Sigmoid colon (tissue), 7 donors: ENCODE measurements at places on chromosomes 2 and 18. TPM values are rescaled to one million over a fixed set of nuclear protein-coding genes. Genes with fewer than 3 reads are reported as not detected.

The RNU2-63P gene
- total RNA-seq, result not detected

GRCh38 chr2:63048367-63049171, 2.1 kb upstream of the OTX1 start:
- H3K27me3 ChIP-seq, result peaks cover 58% of the 10 kb centered on the region
- H3K36me3 ChIP-seq, result no peaks in the 10 kb centered on the region
- H3K4me1 ChIP-seq, result peaks cover 33% of the 10 kb centered on the region
- no peak for DNase-seq
- H3K4me3 ChIP-seq, result no peak overlapping the region

The IL1RN gene
- total RNA-seq, result 1.6 TPM

- H3K4me1 ChIP-seq, result peaks cover 17% of the 10 kb centered on the region
- no peak overlapping the region for H3K27ac ChIP-seq
- no peak overlapping the region for H3K4me3 ChIP-seq
Observed at GRCh38 chr2:62996534-62997186, 54.0 kb upstream of the OTX1 start.

DNA sequence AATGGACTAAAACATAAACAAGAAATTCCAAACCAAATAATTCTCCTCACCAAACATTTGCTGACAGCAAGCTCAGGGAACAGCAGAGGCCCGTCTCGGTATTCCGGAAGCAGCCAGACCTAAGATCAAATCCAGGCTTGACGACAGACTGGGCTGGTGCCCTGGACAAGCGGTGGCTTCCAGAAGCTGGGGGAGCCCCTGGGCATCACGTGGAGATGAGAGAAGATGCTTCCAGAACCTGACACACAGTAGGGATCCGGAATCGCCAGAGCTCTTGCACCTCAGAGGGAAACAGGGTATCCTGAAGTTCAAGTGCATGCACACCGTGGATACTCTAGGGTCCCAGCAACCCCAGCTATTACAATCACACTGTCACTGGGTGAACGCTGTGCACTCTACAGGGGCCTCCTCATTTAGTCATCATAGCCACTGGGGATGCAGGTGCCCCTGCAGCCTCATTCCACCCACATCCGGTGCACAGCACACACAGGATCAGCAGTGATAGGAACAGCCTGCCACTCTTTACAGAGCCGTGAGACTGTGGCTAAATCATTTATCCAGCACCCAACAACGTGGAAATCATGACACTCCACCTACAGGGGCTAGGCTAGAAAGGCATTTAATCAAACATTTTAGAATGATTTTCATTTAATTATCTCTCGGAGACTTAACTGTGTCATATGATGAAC, 102.6 kb downstream of the HDAC4 start:
- peak overlapping the region; percentile 96 for H3K27ac ChIP-seq
- no peaks in the 10 kb centered on the region for H3K4me1 ChIP-seq
- no peaks in the 10 kb centered on the region for H3K27me3 ChIP-seq
- peak; percentile 71 for DNase-seq
- no peak overlapping the region for H3K4me3 ChIP-seq

- no peaks in the 10 kb centered on the region for H3K36me3 ChIP-seq
- peak overlapping the region; percentile 76 for H3K27ac ChIP-seq
- H3K4me1 ChIP-seq, result peaks cover 54% of the 10 kb centered on the region
- H3K4me3 ChIP-seq, result no peak overlapping the region
Observed at GRCh38 chr18:59516356-59517155, 157.5 kb upstream of the LMAN1 start.

DNA sequence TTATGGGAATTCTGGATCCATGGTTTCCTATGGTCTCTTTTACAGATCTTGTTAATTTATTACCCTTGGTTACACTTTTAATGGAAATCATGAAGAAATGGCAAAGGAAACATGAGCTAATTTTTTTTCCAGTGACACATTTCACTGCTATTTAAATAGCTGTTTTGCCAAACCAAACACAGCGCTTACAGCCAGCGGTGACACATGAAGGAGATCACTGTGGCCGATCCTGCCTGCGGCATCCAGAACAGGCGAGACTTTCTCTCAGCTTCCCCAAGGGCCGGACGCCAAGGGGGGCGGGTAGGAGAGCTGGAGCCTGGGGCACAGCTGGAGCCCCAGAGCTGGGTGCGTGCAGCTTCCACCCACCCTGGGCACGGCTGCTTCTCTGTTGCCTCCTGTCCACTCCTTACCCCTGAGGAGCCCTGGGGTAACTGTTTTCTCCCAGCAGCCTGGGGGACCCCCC, 81.4 kb upstream of the PKDCC start:
- no peaks in the 10 kb centered on the region for H3K36me3 ChIP-seq
- no peak overlapping the region for H3K4me3 ChIP-seq
- peaks cover 4% of the 10 kb centered on the region for H3K4me1 ChIP-seq
- peak overlapping the region; percentile 84 for H3K27ac ChIP-seq
- peak; percentile 92 for DNase-seq

GRCh38 chr2:18630941-18631340, 41.6 kb upstream of the NT5C1B start:
- no peaks in the 10 kb centered on the region for H3K4me1 ChIP-seq
- no peak overlapping the region for H3K4me3 ChIP-seq
- no peak overlapping the region for H3K27ac ChIP-seq
- H3K27me3 ChIP-seq, result no peaks in the 10 kb centered on the region
- no peak for DNase-seq

DNA sequence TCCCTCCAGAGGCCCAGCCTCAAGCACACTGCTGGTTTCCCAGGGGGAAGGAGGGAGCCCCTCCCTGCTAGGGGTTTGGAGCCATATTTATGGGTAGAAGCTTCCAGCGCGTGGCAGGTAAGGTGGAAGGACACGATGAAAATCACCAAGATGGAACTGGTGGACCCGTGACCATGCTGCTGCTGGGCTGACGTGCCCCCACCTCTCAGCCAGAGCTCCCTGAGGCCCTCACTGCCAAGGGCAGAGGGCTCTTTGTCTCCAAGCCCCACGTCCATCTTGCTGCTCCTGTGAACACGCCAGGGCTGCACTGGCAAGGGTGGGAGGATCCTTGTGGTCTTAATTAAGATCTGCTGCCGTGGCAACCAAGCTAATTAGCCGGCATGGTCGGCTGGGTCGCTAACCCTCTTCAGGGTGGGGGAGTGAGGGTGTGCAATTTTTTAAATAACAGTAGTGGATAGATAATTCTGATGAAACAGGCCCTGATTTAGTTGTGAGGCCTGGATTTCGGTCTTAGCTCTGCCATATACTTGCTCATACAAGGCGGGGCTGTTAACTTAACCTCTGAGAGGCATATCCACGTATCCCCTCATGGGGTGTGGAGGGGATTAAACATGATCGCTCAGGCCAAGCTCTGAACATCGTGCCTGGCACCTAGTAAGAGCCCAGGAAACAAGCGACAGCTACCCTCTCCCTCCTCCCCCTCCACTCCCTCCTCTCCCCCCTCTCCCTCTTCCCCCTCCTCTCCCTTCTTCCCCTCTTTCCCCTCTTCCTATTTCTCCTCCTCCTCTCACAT, 232.8 kb downstream of the CELF4 start:
- no peaks in the 10 kb centered on the region for H3K27me3 ChIP-seq
- no peaks in the 10 kb centered on the region for H3K36me3 ChIP-seq
- no peak overlapping the region for H3K4me3 ChIP-seq
- no peak for DNase-seq
- no peak overlapping the region for H3K27ac ChIP-seq
- no peaks in the 10 kb centered on the region for H3K4me1 ChIP-seq

- no peaks in the 10 kb centered on the region for H3K36me3 ChIP-seq
- H3K4me1 ChIP-seq, result peaks cover 14% of the 10 kb centered on the region
- peaks cover 24% of the 10 kb centered on the region for H3K27me3 ChIP-seq
Observed at GRCh38 chr2:172739661-172740266, 4.1 kb downstream of the RAPGEF4 start.

- H3K36me3 ChIP-seq, result peaks cover 95% of the 10 kb centered on the region
- no peaks in the 10 kb centered on the region for H3K4me1 ChIP-seq
- H3K4me3 ChIP-seq, result no peak overlapping the region
- no peak for DNase-seq
Observed at GRCh38 chr2:201157694-201158093, 25.2 kb upstream of the CASP10 start.

DNA sequence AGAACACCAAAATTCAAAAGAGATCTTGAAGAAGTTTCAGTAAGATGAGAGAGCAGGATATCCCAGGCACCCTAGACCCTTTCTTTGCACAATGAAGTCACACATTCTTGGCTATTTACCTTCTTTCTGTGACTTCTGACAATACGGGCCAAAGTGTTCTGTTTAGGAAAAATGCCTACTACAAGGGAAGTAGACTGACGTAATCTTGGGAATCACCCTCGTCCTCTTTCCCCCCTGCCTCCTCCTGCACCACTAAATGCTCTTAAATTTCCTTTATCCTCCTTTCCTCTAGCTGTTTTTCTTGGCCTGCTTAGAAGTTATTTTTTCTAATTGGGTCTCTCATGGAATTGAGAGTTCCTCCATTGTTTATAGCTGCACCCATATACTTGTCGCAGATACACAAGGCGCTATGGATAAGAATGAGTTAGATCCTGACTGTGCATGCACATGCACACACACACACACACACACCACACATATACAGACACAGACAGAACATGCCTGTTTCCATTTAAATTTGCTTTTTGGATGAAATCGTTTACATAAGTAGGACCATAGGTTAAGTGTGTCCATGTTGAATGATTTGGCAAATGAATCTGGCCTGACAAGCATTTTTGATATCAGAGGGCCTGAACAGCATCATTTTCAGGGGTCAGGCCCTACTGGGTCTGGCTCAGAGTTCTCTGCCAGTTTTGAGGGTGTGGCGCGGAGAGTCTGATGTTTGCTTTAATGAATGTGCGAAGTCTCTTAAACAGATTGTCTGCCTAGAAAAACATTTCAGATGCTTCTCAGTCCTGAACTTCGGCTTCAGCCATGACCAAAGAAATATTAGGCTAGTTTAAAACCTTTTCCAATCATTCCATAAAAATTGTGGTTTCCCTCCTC, 131.9 kb upstream of the NT5C1B start:
- H3K27me3 ChIP-seq, result no peaks in the 10 kb centered on the region
- DNase-seq, result no peak
- no peak overlapping the region for H3K27ac ChIP-seq
- H3K4me3 ChIP-seq, result no peak overlapping the region
- H3K36me3 ChIP-seq, result no peaks in the 10 kb centered on the region

- H3K36me3 ChIP-seq, result no peaks in the 10 kb centered on the region
- no peak overlapping the region for H3K4me3 ChIP-seq
- peaks cover 21% of the 10 kb centered on the region for H3K4me1 ChIP-seq
- no peaks in the 10 kb centered on the region for H3K27me3 ChIP-seq
- no peak overlapping the region for H3K27ac ChIP-seq
- no peak for DNase-seq
Observed at GRCh38 chr2:23788100-23788499, 138.8 kb downstream of the ATAD2B start.

DNA sequence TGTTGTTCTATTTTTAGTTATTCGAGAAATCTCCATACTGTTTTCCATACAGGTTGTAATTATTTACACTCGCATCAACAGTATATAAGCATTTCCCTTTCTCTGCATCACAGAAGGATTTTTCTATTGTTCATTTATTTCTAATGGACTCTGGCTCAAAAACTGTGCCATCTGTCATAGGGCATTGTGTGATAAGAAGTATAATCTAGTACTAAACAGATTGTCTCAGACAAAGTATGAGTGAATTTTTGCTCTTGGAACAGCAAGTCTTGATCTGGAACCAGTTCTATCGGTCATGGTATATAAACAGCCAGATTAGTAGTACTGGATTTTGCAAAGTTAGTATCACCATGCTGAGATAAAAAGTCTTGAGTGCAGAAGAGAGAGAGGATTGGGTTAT, 145.8 kb downstream of the KIAA1328 start:
- no peak overlapping the region for H3K27ac ChIP-seq
- no peak for DNase-seq
- no peaks in the 10 kb centered on the region for H3K27me3 ChIP-seq

The CD207 gene
- not detected for total RNA-seq

DNA sequence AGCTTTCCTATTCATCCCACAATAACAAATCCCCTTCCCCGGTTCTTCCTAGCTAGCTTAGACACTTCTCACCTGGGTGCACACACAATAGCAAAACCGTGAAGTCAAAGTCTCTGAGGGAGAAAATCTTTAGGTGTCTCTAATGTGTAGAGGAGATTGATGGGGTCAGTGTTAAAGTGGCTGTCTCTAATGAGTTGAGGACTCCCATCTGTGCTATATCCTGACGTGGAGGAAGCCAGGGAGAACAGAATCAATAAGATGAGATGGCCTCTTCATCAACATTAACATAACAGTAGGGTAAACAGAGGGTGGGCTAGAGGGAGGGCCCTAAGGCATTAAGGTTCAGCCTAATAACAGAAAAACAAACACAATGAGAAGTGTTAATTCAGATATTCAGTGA, 120.4 kb downstream of the SLC5A7 start:
- H3K36me3 ChIP-seq, result no peaks in the 10 kb centered on the region
- no peaks in the 10 kb centered on the region for H3K4me1 ChIP-seq
- no peak overlapping the region for H3K4me3 ChIP-seq
- DNase-seq, result no peak

The CCDC148 gene
- total RNA-seq, result not detected

DNA sequence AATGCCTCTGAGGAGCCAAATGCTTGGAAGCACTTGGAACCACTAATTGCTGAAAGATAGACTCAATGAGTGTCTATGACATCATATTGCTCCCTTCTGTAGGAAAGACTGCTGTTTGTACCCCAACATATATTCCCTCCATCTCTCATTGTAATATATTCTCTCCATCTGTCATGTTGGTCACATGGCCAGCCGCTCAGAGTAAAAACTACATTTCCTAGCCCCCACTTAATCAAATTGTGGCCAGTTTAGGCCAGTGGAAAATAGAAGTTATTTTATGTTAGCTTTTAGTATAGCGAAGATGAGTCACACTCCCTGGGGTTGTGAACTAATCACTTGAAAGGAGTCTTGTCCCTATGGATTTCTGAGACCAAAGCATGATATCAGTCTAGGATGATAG, 160.2 kb downstream of the HNMT start:
- no peak overlapping the region for H3K4me3 ChIP-seq
- H3K4me1 ChIP-seq, result no peaks in the 10 kb centered on the region
- no peaks in the 10 kb centered on the region for H3K36me3 ChIP-seq
- no peak for DNase-seq

DNA sequence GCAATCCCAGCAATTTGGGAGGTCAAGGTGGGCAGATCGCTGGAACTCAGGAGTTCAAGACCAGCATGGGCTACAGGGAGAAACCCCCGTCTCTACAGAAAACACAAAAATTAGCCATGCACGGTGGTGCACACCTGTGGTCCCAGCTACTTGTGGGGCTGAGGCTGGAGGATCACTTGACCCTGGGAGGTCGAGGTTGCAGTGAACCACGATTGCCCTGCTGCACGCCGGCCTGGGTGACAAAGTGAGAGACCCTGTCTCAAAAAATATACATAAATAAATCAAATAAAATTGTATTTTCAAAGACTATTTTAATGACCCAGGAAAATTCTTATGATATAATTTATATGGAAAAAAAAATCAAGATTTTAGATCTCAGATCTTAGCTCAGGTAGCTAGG, 191.5 kb downstream of the ZFP36L2 start:
- peak; percentile 35 for DNase-seq
- H3K4me3 ChIP-seq, result no peak overlapping the region
- peaks cover 27% of the 10 kb centered on the region for H3K4me1 ChIP-seq
- no peaks in the 10 kb centered on the region for H3K27me3 ChIP-seq
- H3K36me3 ChIP-seq, result no peaks in the 10 kb centered on the region
